Activated CD8-positive, alpha-beta memory T cell treated with anti-CD3 and anti-CD28 coated beads for 24 hours (primary cell): ENCODE measurements at places on chromosomes 1 and 21.
A peak's percentile ranks its signal among the peaks of the same experiment; 100 is the strongest.

GRCh38 chr1:78267513-78268218 is 221.9 kb downstream of the GIPC2 start:
- DNase-seq = no peak

DNA sequence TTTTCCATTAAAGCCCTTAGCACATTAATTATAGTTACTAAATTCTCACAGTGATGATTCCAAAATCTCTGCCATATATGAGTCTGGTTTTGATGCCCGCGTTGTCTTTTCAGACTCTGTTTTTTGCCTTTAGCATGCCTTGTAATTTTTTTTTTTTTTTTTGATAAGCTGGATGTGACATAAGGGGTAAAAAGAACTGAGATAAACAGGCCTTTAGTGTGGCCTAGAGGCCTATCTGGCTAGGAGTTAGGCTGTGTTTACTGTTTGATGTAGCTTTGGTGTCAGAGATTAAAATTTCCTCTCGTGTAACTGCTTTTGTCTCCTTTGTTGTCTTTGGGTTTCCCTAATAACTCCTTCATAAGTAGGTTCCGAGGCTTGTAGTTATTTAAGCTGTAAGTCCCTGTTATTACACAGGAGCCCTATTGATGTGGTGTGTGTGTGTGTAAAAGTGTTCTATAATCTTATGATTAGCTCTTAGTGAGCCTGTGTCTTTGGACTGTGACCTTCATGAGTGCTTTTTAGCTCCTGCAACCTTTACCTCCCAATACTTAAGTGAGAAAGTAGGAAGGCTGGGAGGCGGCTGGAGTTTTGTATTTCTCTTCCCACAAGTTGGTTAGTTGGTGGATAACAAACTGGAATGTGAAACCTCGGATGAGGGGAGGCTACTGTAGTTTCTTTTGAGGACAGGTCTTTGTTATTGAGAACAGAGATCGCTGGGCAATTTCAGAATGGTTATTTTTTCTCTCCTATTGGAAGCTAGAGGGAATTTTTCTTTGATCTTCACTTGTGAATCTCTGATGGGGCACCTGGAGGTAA is 19.3 kb downstream of the HS2ST1 start:
- DNase-seq = no peak

DNA sequence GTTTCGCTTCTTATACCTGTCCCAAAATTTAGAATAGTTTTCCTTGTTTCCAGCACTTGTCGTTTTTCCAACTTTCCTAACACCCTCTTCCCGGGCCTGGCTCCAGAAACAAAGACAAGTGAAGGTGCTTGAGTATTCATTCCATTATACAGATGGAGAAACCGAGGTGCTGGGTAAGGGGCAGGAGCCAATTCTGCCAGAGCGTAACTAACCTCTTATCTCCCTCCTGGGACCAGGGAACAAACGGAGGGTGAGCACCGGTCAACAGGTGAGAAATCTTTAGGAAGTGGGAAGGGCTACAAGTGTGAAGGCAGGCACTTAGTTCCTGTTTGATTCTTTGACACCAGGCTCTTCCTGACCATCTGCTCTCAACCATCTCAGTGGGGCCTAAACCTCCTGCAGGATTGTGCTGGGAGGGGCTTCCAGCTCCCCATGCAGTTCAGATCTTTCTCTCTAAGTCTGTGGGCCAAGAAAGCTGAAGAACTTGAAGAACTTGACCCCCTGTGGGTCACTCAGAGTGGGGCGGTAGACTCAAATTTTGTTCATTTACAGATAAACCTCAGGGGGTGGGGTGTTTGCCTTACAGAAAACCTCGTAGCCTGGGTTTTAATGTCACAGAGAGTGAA is 8.7 kb downstream of the PLXNA2 start:
- no peak for DNase-seq

GRCh38 chr1:30733493-30733892 is 10.1 kb upstream of the MATN1 start:
- no peak for DNase-seq

GRCh38 chr1:204069887-204070286 is 3.0 kb upstream of the SOX13 start:
- no peak for DNase-seq

DNA sequence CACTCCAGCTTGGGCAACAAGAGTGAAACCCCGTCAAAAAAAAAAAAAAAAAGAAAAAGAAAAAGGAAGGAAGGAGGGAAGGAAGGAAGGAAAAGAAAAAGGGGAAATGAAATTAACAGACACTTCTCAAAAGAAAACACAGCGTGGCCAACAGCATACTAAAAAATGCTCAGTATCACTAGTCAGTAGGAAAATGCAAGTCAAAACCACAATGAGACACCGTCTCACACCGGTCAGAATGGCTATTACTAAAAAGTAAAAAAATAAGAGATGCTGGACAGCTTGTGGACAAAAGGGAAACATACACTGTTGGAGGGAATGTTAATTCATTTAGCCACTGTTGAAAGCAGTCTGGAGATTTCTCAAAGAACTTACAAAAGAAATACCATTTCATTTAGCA is 369.5 kb upstream of the BRINP3 start:
- no peak for DNase-seq

DNA sequence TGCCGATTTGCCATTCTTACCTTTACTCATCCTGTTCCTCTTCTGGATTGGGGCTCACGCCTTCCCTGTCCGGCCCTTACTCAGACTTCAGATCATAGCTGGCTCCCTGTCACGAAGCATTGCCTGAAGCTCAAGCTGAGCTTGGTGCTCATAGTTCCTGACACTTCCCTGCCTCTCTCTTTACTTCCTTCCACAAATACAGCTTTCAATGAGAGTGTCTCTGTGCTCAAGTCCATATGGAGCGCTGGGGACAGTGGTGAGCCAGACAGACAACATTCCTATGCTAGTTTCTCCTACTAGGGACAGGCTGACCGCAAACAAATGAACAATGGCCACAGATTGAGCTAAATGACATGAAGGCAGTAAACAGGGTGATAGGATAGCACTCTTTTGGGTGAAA is 38.1 kb downstream of the HHAT start:
- DNase-seq = peak; percentile 41

GRCh38 chr1:1342584-1343115 is 6.6 kb downstream of the DVL1 start:
- no peak for DNase-seq

GRCh38 chr1:203371288-203371687 is 20.4 kb upstream of the FMOD start:
- peak; percentile 26 for DNase-seq

DNA sequence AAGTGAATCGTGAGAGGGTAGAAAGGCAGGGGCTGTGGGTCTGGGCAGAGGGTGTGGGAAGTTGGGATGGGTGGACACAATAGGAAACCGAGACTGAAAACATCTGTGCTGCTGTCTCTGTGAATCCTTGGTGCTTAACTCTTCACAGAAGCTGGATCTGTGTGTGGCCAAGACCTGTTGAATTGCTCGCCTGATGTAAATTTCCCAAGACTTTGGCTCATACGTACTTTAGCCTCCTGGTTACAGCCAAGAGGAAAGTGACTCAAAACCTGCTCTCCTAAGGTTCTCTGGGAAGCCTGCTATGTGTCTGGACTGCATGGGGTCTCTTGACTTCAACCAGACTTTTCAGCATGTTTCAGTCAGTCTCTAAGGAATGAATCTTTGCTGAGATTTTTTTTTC is 270.3 kb downstream of the RWDD3 start:
- DNase-seq = no peak

GRCh38 chr21:46397993-46398392 is 60.7 kb upstream of the DIP2A start:
- no peak for DNase-seq

DNA sequence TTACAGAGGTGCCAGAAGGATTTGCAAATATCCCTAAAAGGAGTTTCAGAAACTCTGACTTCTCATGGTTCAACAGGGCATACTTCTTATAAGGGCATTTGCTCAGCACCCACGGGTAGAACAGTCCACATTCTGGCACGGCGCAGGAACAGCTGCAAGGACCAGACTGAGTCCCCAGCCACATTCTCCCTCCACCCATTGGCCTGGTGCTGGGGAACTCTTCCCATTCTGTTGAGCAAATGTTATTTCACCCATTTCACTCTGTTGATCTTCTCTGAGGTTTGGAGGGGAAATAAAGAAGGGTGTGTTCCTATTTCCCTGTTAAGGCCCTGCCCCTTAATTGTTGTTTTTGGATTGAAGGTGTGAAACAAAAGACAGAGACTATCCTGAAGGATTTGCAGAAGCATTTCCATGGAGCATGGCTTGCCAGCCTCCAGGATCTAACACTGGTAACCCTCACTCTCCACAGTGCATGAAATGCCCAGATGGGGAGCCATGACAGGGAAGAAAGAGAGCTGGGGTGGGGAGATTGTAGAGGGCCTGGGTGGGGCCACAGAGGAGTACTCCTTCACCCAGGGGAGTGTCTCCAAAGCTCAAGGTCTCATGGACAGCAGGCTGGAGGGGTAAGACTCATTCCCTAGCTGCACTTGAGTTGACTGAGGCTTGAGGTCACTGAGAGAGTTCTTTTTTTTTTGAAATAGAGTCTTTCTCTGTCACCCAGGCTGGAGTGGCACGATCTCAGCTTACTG is 35.0 kb downstream of the INAVA start:
- DNase-seq = no peak

DNA sequence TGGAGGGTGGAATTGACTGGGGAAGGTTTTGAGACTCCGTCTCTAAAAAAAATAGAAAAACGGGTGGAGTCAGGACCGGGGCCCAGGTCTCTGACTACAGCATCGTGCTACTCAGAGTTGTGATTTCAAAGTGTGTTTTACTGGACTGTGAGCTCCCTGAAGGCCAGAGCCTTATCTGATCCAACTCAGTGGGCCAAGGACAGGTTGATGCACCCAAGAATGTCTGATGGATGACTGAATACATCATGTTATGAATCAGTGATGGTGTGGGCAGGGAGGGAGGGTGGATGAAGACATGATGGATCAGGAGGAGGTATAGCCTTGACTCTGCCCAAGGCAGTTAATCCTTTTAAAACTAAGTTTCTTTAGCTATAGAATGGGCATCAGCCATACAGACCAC is 81.6 kb downstream of the FOXD2 start:
- DNase-seq = no peak

- no peak for DNase-seq
These were observed 15.7 kb downstream of the FHAD1 start for GRCh38 chr1:15262706-15263105.

DNA sequence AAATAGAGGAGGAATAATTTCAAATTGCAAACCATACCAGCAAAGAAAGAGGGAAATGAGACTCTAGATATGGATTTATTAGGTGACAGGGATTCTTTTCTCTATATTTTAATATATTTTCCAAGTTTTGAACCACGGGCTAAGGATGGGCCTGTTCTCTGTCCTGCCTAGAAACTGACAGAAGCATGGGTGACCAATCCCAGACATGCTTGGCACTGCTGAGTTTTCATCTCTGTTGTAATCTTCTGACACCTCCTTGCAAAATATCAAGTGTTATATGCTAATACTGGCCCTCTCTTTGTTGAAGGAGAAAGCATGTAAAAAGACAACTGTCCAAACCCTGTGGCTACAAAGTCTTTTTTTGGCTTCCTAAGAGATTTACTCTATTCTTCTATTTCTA is 774 bp upstream of the ANGPTL7 start:
- DNase-seq = no peak

DNA sequence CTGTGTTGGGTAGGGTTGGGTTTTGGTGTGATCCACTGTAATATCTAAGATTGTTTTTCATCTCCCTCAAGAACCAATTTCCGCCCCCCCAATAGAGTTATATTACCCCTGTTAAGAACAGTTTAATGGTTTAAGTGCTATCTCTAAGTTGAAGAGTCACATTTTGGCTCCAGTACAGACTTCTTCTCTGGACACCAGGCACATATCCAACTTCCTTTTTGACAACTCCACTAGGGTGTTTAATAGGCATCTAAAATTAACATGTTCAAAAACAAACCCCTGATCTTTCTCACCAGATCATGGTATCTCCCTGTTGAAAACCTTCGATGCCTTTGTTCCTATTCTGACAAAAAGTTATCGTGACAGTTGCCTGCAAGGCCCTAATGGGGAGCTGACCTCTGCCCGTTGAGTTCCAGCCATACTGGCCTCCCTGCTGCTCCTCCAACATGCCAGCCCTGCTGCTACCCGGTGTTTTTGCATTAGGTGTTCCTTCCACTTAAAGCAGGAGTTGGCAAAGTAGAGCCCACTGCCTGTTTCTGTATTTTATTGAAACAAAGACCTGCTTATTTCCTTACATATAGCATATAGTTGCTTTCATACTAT is 18.6 kb downstream of the USP24 start:
- DNase-seq = no peak

GRCh38 chr21:45397381-45397780 is 7.6 kb upstream of the COL18A1 start:
- DNase-seq = no peak

- DNase-seq = no peak
These were observed 202.3 kb downstream of the GREM2 start for GRCh38 chr1:240409615-240410014.

DNA sequence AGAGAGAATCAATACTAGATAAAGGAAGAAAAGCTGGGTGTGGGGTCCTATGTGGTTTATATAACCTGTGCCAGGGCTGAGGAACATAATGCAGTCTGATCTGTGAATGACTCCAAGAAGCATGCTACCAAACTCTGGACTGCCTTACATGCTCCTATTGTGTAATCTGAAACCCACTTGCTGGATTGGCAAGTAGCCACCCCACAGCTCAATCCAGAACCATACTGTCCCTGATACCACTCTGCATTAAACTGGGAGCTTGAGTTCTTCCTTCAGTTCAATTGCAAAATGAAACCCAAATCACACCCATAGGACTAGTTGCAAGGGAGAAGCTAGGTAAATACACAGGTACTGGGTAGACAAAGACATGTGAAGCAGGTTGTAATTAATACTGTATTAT is 115.4 kb upstream of the NEGR1 start:
- DNase-seq = no peak

GRCh38 chr1:29237129-29237821 is 953 bp downstream of the PTPRU start:
- DNase-seq = peak; percentile 64

- no peak for DNase-seq
These were observed 216.2 kb downstream of the SETD4 start for GRCh38 chr21:35843911-35844667.

- DNase-seq = no peak
These were observed 27.3 kb upstream of the RNF19B start for GRCh38 chr1:32991819-32992488.

DNA sequence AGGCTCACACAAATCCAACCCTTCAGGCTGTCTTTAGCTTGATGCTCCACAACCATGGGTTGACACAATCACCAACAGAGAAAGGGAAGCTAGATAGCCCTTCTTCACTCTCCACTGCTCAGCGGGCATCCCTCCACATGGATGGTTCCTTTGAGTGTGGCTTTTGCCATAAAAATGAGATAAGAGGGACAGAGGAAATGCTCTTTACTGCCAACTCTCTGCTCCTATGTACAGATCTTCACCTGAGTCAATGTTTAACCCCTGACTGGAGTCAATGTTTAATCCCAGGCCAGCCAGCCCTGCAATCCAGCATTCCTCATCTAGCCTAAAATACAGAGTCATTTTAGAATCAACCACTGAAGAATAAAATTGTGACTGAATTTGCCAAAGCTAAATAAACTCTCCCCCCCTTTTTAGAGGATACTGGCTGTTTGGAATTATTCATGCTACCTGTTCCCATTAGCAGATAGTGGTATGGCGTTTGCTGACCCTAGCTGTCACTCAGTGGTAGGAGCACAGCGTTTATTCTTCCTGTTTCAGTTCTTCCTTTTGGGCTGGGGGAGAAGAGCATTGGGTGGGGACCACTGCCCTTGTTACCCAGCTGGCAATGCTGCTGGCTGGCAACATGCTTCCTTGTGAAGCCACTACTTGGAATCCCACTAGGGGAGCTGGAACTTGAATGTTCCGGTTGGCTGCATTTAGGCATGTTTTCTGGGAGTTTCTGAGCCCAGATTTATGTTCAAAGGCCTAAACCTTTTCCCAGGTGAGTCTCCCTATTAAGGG is 5.2 kb upstream of the PIGR start:
- no peak for DNase-seq

- peak; percentile 83 for DNase-seq
These were observed at the start of gene COL9A2 for GRCh38 chr1:40316595-40317393. Gene COL9A2 (minus strand): TSS chr1:40317286. CDS start chr1:40317197, 89 bp downstream.
